ENCODE measurements at places on chromosomes 13 and 19. TPM values are rescaled to one million over a fixed set of nuclear protein-coding genes. Genes with fewer than 3 reads are reported as not detected.

DNA sequence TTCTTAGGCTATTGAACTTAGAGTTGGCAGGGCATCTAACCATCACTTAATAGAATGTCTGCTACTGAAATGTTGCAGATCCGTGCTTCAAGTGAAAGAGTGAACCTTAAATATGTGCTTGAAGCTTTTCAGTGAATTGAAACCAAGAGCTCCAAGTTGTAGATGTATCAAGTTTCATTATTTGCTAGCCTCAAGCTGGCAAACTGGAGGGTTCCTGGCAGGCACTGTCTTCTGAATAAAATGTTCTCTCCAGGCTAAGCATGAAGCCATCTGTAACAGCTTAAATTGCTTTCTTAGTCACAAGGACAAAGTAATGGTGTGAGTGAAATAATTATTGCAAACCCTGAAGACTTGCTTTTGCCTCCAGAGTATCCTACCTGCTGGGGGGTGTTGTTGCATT, 415.0 kb upstream of the SPRY2 start:
- no peaks in the 10 kb centered on the region for H3K27me3 ChIP-seq
- H3K36me3 ChIP-seq, result no peaks in the 10 kb centered on the region
- H3K4me1 ChIP-seq, result no peaks in the 10 kb centered on the region
- no peak for DNase-seq

DNA sequence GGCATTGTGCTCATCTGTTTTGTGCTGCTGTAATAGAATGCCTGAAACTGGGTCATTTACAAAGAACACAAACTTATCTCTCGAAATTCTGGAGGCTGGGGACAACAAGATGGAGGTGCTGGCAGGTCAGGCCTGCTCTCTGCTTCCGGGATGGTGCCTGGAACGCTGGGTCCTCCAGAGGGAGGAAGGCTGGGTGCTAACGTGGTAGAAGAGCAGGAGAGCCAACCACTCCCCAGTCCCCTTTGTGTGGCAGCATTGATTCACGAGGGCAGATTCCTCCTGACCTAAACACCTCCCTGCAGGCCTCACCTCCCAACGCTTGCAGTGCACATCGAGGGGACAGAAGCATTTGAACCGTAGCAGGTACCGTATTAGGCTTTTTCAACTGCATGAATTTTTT, 34.1 kb upstream of the TFDP1 start:
- no peaks in the 10 kb centered on the region for H3K4me1 ChIP-seq
- H3K4me3 ChIP-seq, result no peak overlapping the region
- no peak overlapping the region for H3K27ac ChIP-seq
- DNase-seq, result no peak

GRCh38 chr19:12293777-12294248, 870 bp downstream of the ZNF44 start:
- peaks cover 34% of the 10 kb centered on the region for H3K4me1 ChIP-seq
- peak overlapping the region; percentile 98 for H3K4me3 ChIP-seq
- peaks cover 15% of the 10 kb centered on the region for H3K36me3 ChIP-seq
- peak; percentile 80 for DNase-seq
- H3K27ac ChIP-seq, result peak overlapping the region; percentile 98
- H3K27me3 ChIP-seq, result no peaks in the 10 kb centered on the region

GRCh38 chr13:54133746-54134145, 1105.1 kb downstream of the OLFM4 start:
- DNase-seq, result no peak
- no peaks in the 10 kb centered on the region for H3K27me3 ChIP-seq
- no peak overlapping the region for H3K4me3 ChIP-seq
- no peaks in the 10 kb centered on the region for H3K36me3 ChIP-seq
- no peaks in the 10 kb centered on the region for H3K4me1 ChIP-seq

- no peaks in the 10 kb centered on the region for H3K36me3 ChIP-seq
- H3K27ac ChIP-seq, result no peak overlapping the region
- H3K4me3 ChIP-seq, result no peak overlapping the region
Measured at GRCh38 chr13:99690426-99691174, 189.3 kb downstream of the TM9SF2 start.

DNA sequence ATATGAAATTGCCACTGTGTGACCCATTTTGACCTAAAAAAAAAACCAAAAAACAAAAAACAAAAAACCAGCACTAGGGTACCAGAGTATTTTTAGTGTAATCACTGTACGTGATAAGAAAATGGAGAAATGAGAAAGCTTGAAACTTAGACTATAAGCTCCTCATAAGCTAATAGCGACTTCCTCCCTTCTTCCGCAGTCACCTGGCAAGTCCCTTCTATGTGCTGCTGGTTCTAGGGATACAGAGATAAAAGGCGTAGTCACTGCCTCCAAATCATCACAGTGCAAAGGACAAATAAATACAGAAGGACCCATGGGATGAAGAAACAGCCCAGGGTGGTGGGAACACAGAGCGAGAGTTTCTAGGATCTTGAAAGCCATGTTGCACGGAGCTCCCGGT, 190.3 kb downstream of the TM9SF2 start:
- no peaks in the 10 kb centered on the region for H3K4me1 ChIP-seq
- no peak overlapping the region for H3K4me3 ChIP-seq
- H3K36me3 ChIP-seq, result no peaks in the 10 kb centered on the region
- no peak overlapping the region for H3K27ac ChIP-seq
- H3K27me3 ChIP-seq, result no peaks in the 10 kb centered on the region

DNA sequence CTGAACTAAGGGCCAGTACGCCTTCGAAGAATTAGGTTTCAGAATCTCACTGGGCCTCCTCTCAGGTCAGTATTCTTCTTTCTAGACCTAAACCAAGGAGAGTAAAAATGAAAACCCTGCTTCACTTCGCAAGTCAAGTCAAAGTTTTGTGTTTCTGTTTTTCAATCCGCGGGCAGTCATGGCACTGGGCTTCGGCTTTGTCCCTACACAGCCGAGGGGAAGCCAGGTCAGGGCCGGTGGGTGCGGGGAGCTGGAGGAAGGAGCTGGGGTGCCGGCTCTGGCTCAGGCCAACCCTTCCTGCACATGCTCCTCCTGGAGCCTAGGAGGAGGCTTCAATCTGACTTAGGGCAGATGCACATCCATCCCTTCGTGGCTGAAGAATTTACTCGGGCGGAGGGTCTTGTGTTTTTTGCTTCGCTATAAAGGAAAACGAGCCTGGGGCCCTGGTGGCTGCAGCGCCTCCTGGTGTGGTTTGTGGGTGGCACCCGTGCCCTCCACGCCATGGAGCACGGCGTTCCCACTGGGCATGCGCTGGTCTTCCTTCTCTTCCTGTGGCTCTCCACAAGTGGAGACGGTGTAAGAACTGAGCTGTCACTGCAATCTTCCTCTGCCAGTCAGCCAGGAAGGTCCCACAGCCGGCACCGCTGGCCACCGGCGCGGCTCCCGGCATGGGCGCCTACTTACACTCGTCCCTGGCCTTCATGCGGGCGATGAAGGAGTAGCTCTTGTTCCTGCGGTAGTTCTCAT, 22.5 kb downstream of the C19orf44 start:
- no peaks in the 10 kb centered on the region for H3K4me1 ChIP-seq
- no peak for DNase-seq
- no peak overlapping the region for H3K4me3 ChIP-seq
- H3K27ac ChIP-seq, result no peak overlapping the region
- H3K36me3 ChIP-seq, result peaks cover 35% of the 10 kb centered on the region

GRCh38 chr19:23565256-23565655, 121.8 kb downstream of the ZNF675 start:
- no peaks in the 10 kb centered on the region for H3K27me3 ChIP-seq
- no peaks in the 10 kb centered on the region for H3K4me1 ChIP-seq
- H3K27ac ChIP-seq, result no peak overlapping the region
- peaks cover 2% of the 10 kb centered on the region for H3K36me3 ChIP-seq
- DNase-seq, result no peak

- no peak overlapping the region for H3K4me3 ChIP-seq
- H3K4me1 ChIP-seq, result peaks cover 14% of the 10 kb centered on the region
- H3K27me3 ChIP-seq, result no peaks in the 10 kb centered on the region
Measured at GRCh38 chr13:112753833-112754232, 64.0 kb downstream of the ATP11A start.

DNA sequence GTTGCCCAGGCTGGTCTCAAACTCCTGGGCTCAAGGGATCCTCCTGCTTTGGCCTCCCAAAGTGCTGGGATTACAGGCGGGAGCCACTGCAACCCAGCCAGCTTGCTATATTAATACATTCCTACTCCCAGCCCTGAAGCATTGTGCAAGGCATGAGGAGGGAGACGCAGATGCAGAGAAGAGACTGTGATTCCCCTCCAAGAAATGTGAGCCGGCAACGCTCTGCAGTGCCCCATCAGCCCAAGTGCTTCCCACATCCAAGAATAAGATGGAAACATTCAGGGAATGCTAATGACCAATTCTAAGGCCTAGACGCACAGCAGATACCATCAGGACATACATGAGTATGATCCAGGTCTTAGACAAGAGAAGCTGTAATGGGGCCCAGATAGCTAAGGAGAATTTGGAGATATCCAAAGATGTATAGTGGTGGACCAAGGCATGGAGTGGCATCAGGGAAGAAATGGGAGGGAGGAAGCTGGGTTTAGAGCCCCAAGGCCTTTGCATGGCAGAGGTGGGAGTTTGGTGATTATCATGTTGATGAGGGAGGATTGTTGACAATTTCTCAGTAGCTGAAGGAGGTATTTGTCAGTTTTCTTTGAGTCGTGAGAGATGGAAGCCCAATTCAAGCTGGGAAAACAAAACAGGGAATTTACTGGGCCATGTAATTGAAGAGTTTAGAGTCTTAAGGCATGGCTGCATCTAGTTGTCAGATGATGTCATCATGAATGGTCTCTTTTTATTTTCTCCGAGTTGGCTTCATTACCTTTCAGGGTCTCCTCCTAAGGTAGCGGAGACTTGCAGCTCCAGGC, 2.9 kb downstream of the PPM1N start:
- no peaks in the 10 kb centered on the region for H3K36me3 ChIP-seq
- no peak overlapping the region for H3K27ac ChIP-seq
- H3K27me3 ChIP-seq, result peaks cover 4% of the 10 kb centered on the region
- no peak for DNase-seq
- H3K4me3 ChIP-seq, result no peak overlapping the region

GRCh38 chr19:37929355-37929923, 22.4 kb downstream of the SIPA1L3 start:
- no peak overlapping the region for H3K4me3 ChIP-seq
- peaks cover 18% of the 10 kb centered on the region for H3K36me3 ChIP-seq
- no peak for DNase-seq
- no peaks in the 10 kb centered on the region for H3K27me3 ChIP-seq
- no peak overlapping the region for H3K27ac ChIP-seq
- H3K4me1 ChIP-seq, result no peaks in the 10 kb centered on the region

DNA sequence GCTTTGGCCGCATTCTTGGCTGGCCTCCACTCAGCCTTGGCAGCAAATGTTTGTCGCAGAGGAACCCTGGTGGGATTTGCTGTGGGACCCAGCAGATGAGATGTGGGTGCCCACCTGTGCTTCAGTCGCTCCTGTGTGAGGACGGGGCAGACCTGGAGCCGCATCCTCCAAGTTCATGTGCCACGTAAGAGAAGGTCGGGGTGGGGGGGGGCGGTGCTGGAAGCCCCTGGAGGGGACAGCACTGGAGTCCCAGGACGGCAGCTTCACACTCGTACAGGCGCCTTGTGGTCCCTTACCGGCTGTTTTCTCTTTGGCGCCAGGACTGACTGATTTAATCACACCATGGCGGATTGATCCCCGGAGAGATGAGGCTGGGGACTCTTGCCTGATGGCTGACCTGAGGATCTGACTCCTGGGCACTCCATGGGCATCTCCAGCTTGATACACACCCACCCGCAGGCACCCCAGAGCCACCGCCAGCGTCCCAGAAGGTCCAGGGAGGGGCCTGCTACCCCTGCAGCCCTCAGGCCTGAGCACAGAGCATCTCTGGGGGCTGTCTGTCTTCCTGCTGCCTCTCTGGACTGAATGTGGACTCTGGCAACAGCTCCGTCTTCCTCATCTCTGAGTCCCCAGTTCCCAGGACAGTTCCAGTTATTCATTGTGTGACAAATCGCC, 10.0 kb upstream of the GRTP1 start:
- no peak overlapping the region for H3K4me3 ChIP-seq
- DNase-seq, result no peak
- H3K27me3 ChIP-seq, result peaks cover 8% of the 10 kb centered on the region
- no peaks in the 10 kb centered on the region for H3K4me1 ChIP-seq
- H3K27ac ChIP-seq, result no peak overlapping the region

GRCh38 chr13:98083507-98083906, 59.4 kb upstream of the FARP1 start:
- no peaks in the 10 kb centered on the region for H3K4me1 ChIP-seq
- peaks cover 2% of the 10 kb centered on the region for H3K27me3 ChIP-seq
- DNase-seq, result no peak
- H3K27ac ChIP-seq, result no peak overlapping the region

DNA sequence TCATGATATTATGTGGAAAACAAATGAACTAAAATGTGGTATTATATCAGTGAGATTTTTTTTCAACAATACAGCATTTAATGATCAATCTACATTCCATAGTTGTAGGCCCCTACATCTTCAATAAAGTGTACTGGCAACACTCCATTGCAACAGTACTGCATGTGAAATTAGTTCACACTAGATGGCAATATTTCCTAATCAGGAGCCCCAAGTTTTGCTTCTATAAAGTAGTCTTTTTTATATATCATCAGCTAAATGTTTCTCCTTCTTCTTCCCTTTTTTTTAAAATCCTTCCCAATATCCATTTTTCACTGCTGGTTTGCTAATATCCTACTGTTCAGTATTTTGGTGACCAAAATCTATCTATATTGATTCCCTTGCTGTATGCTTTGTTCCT, 528.3 kb upstream of the ATXN8OS start:
- H3K4me1 ChIP-seq, result no peaks in the 10 kb centered on the region
- H3K36me3 ChIP-seq, result no peaks in the 10 kb centered on the region
- DNase-seq, result no peak
- no peaks in the 10 kb centered on the region for H3K27me3 ChIP-seq
- no peak overlapping the region for H3K27ac ChIP-seq
- no peak overlapping the region for H3K4me3 ChIP-seq

DNA sequence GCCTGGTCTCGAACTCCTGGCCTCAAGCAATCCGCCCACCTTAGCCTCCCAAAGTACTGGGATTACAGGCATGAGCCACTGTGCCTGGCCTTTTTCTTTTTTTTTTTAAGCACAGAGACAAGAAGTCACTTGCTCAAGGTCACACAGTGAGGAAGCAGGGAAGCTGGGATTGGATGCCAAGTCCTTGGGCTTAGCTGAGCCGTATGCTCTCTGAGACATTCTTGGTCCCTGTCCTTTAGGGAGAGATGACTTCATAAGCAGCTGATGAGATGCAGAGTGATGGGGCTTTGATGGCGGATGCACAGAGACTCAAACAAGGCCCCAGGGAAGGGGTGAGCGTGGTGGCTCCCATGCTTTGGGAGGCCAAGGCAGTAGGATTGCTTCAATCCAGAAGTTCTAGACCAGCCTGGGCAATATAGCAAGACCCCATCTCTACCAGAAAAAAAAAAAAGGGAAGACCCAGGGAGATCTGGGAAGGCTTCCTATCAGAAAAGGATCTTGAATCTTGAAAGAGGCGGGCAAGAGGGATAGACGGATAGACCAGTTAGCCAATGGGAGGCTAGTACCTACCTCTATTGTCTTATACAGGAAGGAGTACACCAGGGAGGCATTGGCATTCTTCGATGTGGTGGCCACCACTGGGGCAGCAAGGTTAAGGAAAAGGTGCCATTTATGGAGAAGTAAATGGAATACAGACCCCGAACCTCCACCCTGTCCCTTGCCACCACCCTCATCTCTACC, 3.9 kb downstream of the AP1M2 start:
- no peak overlapping the region for H3K27ac ChIP-seq
- no peak overlapping the region for H3K4me3 ChIP-seq
- DNase-seq, result no peak
- H3K4me1 ChIP-seq, result peaks cover 10% of the 10 kb centered on the region
- H3K27me3 ChIP-seq, result peaks cover 8% of the 10 kb centered on the region

Gene ZNF317
- total RNA-seq, result 31.8 TPM

Gene CASP14
- not detected for total RNA-seq

Gene ITGBL1
- not detected for total RNA-seq

Gene GRK1
- total RNA-seq, result not detected

Gene FFAR3
- total RNA-seq, result 1.1 TPM

Gene IGFL4
- total RNA-seq, result not detected

Gene FUT3
- total RNA-seq, result not detected

Gene HCST
- 50.7 TPM for total RNA-seq

Gene SIGLEC8
- total RNA-seq, result not detected
